A549 treated with CORT108297 at 1 μM for 4 hours (cell line): ENCODE measurements at places on chromosomes 4 and X. TPM values are rescaled to one million over a fixed set of nuclear protein-coding genes. Genes with fewer than 3 reads are reported as not detected.

Gene TMEM271
- total RNA-seq: not detected in 5 replicates

Gene NAP1L3
- 0.25 to 0.42 TPM (median 0.29 TPM) in 5 replicates for total RNA-seq

Gene ADAM29
- not detected in 5 replicates for total RNA-seq

Gene MAOA
- 0.17 to 0.80 TPM (median 0.35 TPM) in 5 replicates for total RNA-seq

Gene STPG2
- 0.05 TPM in 1 of 5 replicates, not detected in the others for total RNA-seq

Gene GYPB
- not detected in 5 replicates for total RNA-seq

Gene IL1RAPL2
- total RNA-seq: not detected in 5 replicates

Gene FANCB
- 3.0 to 3.5 TPM (median 3.4 TPM) in 5 replicates for total RNA-seq

Gene TMPRSS11A
- not detected in 5 replicates for total RNA-seq

Gene KLHL4
- total RNA-seq: 3.1 to 4.1 TPM (median 3.6 TPM) in 5 replicates

Gene SORCS2
- total RNA-seq: 2.8 to 5.6 TPM (median 4.2 TPM) in 5 replicates

Gene PRAF2
- total RNA-seq: 38.2 to 45.7 TPM (median 43.2 TPM) in 5 replicates

Gene FRMPD4
- total RNA-seq: 0.02 to 0.07 TPM (median 0.03 TPM) in 5 replicates

Gene HERC3
- total RNA-seq: 4.3 to 8.2 TPM (median 7.5 TPM) in 5 replicates
